ENCODE measurements at places on chromosomes 4 and X. TPM values are rescaled to one million over a fixed set of nuclear protein-coding genes. Genes with fewer than 3 reads are reported as not detected.

- peaks cover 4% of the 10 kb centered on the region for H3K36me3 ChIP-seq
- H3K27me3 ChIP-seq, result no peaks in the 10 kb centered on the region
- peaks cover 7% of the 10 kb centered on the region for H3K4me1 ChIP-seq
Observed at GRCh38 chrX:11099465-11099864, 11.7 kb upstream of the HCCS start.

DNA sequence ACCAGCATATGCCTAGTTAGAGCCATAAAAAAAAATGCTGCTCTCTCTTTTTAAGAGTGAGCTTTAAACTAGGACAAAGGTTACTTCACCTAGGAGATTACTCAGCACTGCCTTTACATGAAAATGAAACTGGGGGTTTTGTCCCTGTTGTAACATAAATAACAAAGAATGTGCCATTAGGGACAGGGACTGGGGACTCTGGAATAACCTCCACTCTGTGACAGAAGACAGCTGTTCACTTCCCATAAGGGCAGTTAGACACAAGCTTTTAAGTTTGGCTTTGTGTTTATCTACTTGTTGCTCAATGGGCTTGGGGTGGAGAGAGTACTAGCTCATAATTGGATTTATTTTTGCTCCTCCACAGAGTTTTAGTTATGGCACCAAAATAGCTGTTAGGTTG, 11.9 kb downstream of the ENPEP start:
- H3K4me3 ChIP-seq, result no peak overlapping the region
- peaks cover 34% of the 10 kb centered on the region for H3K4me1 ChIP-seq

GRCh38 chrX:33129607-33130006, 81.7 kb downstream of the DMD start:
- no peak for DNase-seq
- H3K27me3 ChIP-seq, result peaks cover 34% of the 10 kb centered on the region
- H3K36me3 ChIP-seq, result no peaks in the 10 kb centered on the region
- H3K4me3 ChIP-seq, result no peak overlapping the region
- peaks cover 18% of the 10 kb centered on the region for H3K4me1 ChIP-seq

DNA sequence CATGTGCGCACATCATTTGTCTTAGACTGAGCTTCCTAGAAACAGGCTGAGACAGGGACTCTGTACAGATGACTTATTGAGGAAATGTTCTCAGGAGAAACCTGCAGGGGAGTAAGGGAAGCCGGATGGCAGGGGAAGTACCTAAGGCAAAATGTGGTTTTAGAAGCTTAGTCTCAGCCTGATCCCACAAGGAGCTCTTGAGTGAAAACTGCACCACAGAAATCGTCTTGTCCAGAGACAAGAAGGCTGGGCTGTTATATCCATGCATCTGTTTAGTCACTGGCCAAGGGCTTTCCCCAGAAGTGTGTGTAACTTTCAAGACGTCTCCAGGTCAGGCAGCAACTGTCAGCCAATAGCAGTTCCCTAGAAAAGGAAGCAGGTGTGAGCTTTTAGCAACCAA, 86.0 kb downstream of the FUNDC1 start:
- H3K4me1 ChIP-seq, result no peaks in the 10 kb centered on the region
- H3K36me3 ChIP-seq, result no peaks in the 10 kb centered on the region
- no peak overlapping the region for H3K4me3 ChIP-seq
- H3K27ac ChIP-seq, result no peak overlapping the region

GRCh38 chr4:166426300-166426863, 553.3 kb downstream of the TLL1 start:
- H3K27ac ChIP-seq, result no peak overlapping the region
- H3K4me3 ChIP-seq, result no peak overlapping the region
- H3K36me3 ChIP-seq, result no peaks in the 10 kb centered on the region
- DNase-seq, result no peak
- no peaks in the 10 kb centered on the region for H3K27me3 ChIP-seq

- no peaks in the 10 kb centered on the region for H3K27me3 ChIP-seq
- peak overlapping the region; percentile 22 for H3K4me3 ChIP-seq
- H3K27ac ChIP-seq, result peak overlapping the region; percentile 53
- H3K4me1 ChIP-seq, result peaks cover 14% of the 10 kb centered on the region
- DNase-seq, result no peak
- H3K36me3 ChIP-seq, result peaks cover 19% of the 10 kb centered on the region
Observed at GRCh38 chr4:40506066-40506465, 123.6 kb downstream of the RBM47 start.

- DNase-seq, result no peak
- H3K27ac ChIP-seq, result peak overlapping the region; percentile 99
- no peaks in the 10 kb centered on the region for H3K36me3 ChIP-seq
- peaks cover 43% of the 10 kb centered on the region for H3K4me1 ChIP-seq
Observed at GRCh38 chr4:184347251-184348239, 126.8 kb downstream of the IRF2 start.

DNA sequence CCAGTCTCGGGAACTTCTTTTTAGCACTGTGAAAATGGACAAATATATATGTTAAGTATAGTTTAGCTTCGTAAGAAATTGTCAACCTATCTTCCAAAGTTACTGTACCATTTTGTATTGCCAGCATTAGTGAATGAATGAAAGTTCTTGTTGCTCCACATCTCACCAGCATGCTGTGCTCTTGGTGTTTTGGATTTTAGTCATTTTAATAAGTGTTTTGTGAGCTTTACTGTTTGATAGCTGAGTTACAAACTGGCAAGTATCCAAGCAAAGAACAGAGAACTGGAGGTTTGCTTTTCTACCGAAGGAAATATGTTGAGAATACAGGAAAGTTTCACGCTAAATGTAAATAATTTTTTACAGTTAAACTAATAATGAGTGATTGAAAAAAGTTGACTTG, 33.0 kb downstream of the SNCA start:
- H3K4me3 ChIP-seq, result no peak overlapping the region
- no peaks in the 10 kb centered on the region for H3K4me1 ChIP-seq
- DNase-seq, result no peak
- H3K27me3 ChIP-seq, result no peaks in the 10 kb centered on the region
- H3K27ac ChIP-seq, result no peak overlapping the region
- no peaks in the 10 kb centered on the region for H3K36me3 ChIP-seq

GRCh38 chr4:107034996-107035818, 906 bp downstream of the DKK2 start:
- DNase-seq, result peak; percentile 72
- peaks cover 30% of the 10 kb centered on the region for H3K4me1 ChIP-seq
- H3K27ac ChIP-seq, result peak overlapping the region; percentile 26
- no peaks in the 10 kb centered on the region for H3K36me3 ChIP-seq

DNA sequence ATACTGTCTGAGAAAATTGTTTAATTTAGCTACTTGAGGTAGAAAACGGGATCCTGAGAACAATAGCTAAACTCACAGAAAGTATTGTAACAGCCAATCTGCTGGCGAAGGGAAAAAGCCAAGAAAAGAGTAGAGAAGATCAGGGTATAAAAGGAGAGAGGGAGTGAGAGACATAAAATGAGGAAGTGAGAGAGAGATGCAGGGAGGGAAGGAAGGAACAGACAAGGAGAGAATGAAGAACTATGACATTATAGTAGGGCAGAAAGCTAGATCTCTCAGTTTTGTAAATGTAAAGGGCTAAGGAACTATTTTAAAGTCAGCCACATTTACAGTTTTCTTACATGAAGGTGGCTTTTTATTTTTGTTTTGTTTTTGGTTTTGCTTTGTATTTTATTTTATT, 1.6 kb upstream of the GIMD1 start:
- H3K27ac ChIP-seq, result no peak overlapping the region
- H3K27me3 ChIP-seq, result no peaks in the 10 kb centered on the region
- H3K36me3 ChIP-seq, result no peaks in the 10 kb centered on the region
- peaks cover 3% of the 10 kb centered on the region for H3K4me1 ChIP-seq
- no peak for DNase-seq

MAGEB10 gene
- total RNA-seq, result not detected

GPAT3 gene
- total RNA-seq, result 53.7 TPM

ZNF711 gene
- total RNA-seq, result 14.6 TPM

SPANXN2 gene
- not detected for total RNA-seq

DGAT2L6 gene
- total RNA-seq, result not detected

MID1 gene
- total RNA-seq, result 22.4 TPM

EREG gene
- 4.4 TPM for total RNA-seq

PRR32 gene
- total RNA-seq, result not detected

CCKAR gene
- 4.3 TPM for total RNA-seq
